ENCODE measurements at places on chromosomes 4 and X. TPM values are rescaled to one million over a fixed set of nuclear protein-coding genes. Genes with fewer than 3 reads are reported as not detected.

DNA sequence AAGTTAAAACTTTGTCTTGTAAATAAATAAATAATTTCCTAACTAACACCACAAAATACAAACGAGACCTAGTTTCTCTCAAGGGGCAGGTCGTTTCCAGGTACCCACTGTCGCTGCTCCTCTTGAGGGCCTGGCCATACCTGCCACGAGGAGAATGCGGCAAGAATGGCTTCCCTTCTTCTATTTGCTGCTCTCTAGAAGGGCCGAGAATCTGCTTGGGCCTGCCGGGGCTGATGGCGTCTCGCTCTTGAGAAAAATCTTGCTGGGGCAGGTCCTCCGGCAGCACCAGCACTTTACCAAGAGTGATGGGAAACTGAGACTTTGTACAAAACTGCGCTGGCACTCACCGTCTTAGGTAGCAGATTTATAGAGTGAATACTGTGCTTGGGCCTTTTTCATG, 31.5 kb downstream of the CYLC1 start:
- no peak for DNase-seq

GRCh38 chrX:70117738-70118137, 15.5 kb upstream of the IGBP1 start:
- no peak for DNase-seq

DNA sequence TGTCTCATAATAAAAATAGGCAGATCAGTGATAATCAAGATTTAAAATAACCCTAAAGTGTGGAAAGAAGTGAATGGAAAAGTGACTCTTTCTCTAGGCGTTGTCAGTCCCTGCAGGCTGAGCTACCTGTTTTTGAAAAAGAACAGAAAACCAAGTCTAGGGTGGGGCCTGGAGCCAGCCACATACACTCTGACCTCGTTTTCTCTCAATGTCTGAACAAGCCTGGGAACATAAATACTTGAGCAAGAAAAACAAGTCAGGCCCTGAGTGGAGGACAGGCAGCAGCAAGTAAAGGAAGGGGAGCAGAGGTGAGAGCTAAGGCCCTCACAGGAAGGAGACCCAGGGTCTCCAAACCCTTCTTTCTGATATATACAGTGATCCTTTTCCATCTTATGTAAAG, 91.7 kb upstream of the HPF1 start:
- no peak for DNase-seq

DNA sequence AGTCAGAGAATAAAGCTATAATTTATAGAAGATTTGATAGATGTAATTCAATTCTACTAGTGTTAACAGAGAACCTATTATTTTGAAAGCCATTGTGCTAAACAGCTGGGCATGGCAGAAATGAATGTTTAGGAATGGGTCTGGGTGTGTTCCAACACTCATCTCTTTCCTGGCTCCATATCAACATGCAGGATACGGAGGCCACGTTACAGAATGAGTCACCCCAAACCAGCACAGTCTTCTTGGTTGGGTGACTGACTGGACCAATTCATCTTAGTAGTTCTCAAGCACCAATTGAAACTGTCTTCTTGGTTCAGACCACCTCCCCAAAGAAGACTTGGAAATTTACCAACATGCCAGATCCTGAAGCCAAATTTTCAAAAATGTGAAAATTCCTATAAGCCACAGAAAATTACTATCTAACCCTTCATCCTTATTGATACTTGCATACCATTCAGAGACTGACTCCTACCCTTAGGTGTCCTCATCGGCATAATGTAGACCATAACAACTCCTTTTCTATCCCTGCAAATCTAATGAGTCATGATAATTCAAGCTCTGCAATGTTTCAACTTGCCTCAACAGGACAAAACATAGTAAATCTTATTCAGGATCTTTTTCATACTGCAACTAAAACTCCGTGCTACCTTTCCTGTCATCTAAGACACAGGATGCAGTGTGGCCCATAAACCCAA, 52.0 kb upstream of the ATOH1 start:
- DNase-seq = no peak

GRCh38 chr4:54296548-54297203, 67.6 kb downstream of the PDGFRA start:
- DNase-seq = no peak

DNA sequence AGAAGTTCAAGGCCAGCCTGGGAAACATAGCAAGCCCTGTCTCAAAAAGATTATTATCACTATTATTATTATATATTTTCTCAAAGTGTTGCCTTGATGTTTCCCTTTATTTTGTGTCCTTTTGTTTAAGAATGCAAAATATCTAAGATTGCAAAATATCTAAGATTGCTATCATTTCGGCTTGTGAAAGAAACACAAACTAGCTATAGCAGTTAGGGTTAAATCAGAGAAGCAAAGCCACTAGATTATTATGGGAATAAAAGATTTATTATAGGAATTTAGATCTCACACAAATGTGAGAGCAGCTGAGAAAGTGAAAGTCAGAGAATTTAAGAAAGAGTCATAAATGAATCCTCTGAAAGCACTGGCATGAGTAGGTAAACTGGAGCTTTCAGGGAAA, 18.0 kb upstream of the TMEM184C start:
- DNase-seq = no peak

GRCh38 chrX:108735679-108736508, 469 bp downstream of the IRS4 start:
- no peak for DNase-seq

DNA sequence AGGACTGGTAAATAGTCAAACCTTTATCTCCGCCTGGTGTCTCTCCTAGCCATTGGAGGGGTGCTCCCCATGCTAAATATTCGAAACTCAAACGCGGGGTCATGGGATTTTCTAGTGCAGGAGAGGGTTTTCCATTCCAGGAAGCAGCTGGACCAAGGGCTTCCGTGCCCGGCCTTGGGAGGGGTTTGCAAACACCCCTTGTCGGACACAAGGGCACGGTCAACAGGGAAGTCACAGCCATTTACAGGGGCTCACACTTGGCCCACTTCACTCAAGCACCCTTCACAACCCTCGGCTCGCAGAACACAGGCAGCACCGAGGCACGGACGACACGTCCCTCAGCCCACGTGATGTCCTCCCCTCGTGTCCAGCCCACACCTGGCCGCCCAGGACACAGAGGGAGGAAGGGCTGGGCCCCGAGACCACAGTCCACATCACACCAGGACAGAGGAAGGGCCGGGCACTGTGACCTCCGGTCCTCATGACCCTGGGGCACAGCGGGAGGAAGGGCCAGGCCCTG, 10.3 kb upstream of the PLCXD1 start:
- DNase-seq = no peak

DNA sequence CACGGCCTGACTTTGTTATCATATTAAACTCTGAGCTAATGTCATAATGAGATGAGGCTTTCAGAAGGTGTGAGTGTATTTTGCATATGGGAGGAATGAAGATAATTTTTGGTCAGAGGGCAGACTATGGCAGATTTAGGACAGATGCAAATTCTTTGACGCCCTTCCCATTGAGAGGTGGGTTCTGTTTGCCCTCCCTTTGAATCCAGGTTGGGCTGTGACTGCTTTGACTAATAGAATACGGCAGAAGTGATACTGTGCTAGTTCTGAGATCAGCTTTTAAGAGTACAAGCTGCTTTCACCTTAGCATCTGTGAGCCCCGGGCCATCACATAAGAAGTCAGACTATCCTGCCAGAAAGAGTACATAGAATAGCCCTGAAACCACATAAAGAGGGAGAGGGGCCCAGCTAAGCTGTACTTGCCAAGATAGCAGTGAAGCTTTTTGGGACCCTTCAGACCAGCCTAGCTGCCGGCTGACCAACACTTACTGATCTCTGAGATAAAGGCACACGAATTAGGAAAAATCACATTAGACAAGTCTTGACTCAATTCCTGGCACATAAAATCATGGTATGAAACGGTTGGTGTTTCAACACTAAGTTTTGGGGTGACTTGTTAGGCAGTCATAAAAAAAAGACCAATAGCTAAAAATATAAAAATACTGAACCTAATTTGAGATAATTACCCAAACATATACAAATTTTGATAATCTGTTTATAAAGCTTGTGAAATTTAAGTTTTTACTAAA, 166.7 kb upstream of the SH3RF1 start:
- no peak for DNase-seq

DNA sequence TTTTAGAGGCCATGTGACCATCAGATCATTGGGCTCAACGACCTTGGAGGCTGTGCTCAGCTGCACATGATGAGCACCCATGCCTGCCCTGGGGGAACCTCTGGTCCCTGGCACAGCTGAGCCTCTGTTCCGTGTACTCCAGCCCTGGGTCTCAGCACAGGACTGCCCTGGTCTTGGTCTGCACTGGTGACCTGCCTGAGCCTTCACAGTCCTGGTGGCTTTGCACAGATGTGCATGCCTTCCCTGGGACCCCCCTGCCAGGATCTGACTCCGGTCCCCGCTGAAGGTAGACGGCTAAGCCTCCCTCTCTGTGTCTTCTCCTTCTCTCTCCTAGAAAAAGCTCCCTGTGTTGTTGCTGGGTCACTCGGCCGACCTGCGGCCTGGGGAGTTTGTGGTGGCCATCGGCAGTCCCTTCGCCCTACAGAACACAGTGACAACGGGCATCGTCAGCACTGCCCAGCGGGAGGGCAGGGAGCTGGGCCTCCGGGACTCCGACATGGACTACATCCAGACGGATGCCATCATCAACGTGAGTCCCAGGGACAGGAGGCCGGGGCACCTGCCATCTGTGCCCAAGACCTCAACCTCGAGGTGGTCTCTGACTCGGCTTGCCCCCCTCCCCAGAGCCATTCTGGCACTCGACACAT, 21.6 kb downstream of the HTRA3 start:
- no peak for DNase-seq

GRCh38 chrX:119155416-119156035, 27.9 kb upstream of the KIAA1210 start:
- DNase-seq = no peak

GRCh38 chr4:67874986-67875385, 8.8 kb downstream of the TMPRSS11D start:
- no peak for DNase-seq

GRCh38 chrX:8897259-8897658, 96.1 kb upstream of the FAM9A start:
- DNase-seq = no peak

DNA sequence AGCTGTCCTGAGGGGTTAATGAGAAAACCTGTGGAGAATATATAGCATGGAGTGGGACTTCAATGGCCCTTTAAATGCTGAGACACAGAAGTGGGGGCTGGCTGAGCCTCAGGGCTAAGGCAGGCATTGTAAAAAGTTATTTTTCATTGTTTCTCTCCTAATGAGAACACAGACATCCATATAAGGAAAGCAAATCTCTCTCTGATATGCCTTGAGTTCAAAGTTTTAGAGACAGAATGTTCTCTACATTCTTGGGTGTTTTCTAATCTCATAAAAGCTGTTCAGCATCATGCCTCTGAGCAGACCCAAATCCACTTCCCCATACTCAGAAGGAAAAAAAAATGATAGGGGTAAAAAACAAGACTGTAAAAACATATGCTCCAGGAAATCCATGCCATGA, 16.8 kb upstream of the RAB40A start:
- DNase-seq = no peak

The S100G gene
- polyA plus RNA-seq = not detected

The MED12 gene
- 69.2 TPM for polyA plus RNA-seq

The SYTL5 gene
- polyA plus RNA-seq = 3.6 TPM

The PRICKLE3 gene
- polyA plus RNA-seq = 6.5 TPM

The GCNA gene
- polyA plus RNA-seq = 1.9 TPM

The NPY2R gene
- polyA plus RNA-seq = 0.45 TPM

The NXF2B gene
- 2.6 TPM for polyA plus RNA-seq

The SHROOM4 gene
- polyA plus RNA-seq = 14.5 TPM

The PCDH18 gene
- 161 TPM for polyA plus RNA-seq

The ATOH1 gene
- polyA plus RNA-seq = not detected
